ENCODE measurements at places on chromosomes 1 and 21. TPM values are rescaled to one million over a fixed set of nuclear protein-coding genes. Genes with fewer than 3 reads are reported as not detected.

SELP gene
- not detected for total RNA-seq

KIAA1614 gene
- 8.2 TPM for total RNA-seq

AMY1A gene
- total RNA-seq: not detected

BNIPL gene
- 0.36 TPM for total RNA-seq

CD1D gene
- total RNA-seq: not detected

HSD3B2 gene
- not detected for total RNA-seq

DCST1 gene
- not detected for total RNA-seq

Data from chondrocyte (in vitro differentiated cells).